ENCODE measurements at places on chromosomes 5 and 9. TPM values are rescaled to one million over a fixed set of nuclear protein-coding genes. Genes with fewer than 3 reads are reported as not detected.

SEC61B gene
- total RNA-seq, result 95.3 TPM

DNA sequence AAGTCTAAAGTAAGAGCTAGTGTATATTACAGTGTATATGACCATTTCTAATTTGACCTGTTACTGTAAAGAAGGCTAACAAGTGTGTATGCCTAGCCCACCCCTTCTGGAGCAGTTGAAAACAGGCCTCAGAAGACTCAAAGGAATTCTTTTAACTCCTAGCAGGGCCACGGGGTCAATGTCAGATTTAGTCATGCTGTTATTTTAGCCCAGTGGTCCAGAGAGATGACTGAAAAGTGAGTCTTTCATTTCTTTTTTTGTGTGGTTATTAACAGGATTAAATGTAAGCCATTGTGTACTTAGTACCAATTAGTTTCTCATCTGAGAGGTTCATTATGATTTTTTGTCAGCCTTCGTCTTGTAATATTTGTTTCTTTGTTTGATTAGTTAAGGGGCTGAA lies 24.4 kb downstream of the ZCCHC7 start:
- no peak for DNase-seq

DNA sequence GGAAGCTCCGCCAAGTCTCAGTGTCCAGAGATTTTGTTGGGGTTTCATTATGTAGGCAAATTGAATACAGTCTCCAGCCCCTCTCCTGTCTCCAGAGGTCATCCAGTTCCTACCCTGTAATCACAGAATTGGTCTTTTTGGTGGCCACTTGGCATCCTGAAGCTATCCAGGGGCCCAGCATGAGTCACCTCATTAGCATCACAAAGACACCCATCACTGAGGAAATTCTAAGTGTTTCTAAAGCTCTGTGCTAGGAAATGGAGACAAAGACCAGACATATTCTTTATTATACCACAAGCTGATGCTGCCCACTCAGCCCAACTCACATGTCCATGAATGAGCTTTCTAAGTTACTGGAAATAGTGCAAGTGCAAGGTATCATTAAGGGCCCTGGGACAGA lies 229.9 kb downstream of the DOCK8 start:
- DNase-seq, result no peak

IPPK gene
- total RNA-seq, result 86.9 TPM

MZB1 gene
- 0.61 TPM for total RNA-seq

GRCh38 chr5:113719549-113719948 lies 206.1 kb downstream of the YTHDC2 start:
- no peak for DNase-seq

SLC2A8 gene
- 28.3 TPM for total RNA-seq

DNA sequence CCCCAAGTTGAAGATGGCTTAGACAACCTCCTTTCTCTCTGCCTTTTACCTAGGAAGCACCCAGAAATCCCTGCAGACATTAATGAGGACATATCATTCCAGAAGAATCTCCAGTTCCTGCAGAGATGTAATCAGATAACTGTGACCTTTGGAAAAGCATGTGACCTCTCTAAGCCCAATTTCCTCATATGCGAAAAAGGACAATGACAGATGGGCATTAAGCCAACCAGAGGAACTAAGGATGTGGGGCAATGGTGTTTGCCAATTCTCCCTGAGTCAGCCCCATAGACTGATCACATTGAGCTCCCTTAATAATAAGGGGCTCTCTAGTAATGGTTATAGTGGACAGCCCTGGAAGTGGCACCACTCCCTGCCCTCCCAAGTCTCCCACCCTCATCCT lies 10.1 kb upstream of the FOXI1 start:
- no peak for DNase-seq

DNA sequence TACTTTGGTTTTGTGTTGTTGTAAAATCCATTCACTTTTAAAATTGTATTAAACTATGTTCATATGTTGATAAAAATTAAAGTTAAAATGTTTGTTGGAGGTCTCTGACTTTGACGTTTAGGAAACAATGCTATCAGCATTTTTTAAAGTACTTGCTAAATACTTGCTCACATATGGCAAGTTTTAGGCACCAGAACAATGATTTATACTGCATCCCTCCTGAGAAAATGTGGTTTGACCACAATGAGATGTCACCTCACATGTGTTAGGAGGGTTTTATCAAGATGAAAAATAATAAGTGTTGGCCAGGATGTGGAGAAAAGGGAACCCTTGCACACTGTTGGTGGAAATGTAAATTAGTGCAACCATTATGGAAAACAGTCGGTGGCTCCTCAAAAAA lies 180.8 kb downstream of the HSD17B3 start:
- DNase-seq, result no peak

- no peak for DNase-seq
Observed at GRCh38 chr9:118529210-118529609, 825.0 kb downstream of the TLR4 start.

- DNase-seq, result no peak
Observed at GRCh38 chr9:28209130-28209529, 635.8 kb upstream of the C9orf72 start.

DNA sequence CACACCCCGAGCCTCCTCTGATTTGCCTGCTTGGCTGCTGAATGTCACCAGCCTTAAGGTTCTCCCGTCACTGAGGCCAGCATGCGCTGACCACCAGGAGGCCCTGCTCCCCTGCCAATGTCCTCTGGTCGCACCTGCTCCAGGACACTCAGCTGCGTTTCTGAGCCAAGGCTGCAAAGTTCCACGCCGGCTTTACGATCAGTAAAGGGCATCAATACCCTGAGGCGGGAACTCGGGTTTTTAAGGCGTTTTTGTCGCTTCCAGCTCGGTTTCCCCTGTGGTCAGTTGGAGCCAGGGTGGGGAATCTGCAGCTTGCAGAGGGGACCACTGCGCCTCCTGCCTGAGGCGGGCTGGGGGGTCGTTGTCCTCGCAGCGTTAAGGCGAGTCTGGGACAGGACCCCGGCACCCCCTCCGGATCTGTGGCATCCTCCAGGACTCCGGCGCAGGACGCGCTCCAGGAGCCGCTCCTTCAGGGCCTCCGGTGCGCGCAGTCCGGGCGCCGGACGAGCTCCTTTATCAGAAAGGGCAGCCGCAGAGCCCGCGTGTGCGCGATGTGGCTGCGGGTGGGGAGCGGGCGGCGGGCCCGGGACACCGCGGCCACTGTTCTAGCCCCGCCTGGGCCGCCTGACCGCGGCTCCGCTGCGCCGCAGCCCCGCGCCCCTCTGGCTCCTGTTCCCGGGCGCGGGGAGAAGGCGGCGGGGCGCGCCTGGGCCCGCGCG lies 24.1 kb upstream of the FLT4 start:
- no peak for DNase-seq

- no peak for DNase-seq
Observed at GRCh38 chr9:4344946-4345345, 45.1 kb upstream of the GLIS3 start.

GRCh38 chr5:136613230-136613629 lies 247.9 kb upstream of the TRPC7 start:
- DNase-seq, result no peak

DNA sequence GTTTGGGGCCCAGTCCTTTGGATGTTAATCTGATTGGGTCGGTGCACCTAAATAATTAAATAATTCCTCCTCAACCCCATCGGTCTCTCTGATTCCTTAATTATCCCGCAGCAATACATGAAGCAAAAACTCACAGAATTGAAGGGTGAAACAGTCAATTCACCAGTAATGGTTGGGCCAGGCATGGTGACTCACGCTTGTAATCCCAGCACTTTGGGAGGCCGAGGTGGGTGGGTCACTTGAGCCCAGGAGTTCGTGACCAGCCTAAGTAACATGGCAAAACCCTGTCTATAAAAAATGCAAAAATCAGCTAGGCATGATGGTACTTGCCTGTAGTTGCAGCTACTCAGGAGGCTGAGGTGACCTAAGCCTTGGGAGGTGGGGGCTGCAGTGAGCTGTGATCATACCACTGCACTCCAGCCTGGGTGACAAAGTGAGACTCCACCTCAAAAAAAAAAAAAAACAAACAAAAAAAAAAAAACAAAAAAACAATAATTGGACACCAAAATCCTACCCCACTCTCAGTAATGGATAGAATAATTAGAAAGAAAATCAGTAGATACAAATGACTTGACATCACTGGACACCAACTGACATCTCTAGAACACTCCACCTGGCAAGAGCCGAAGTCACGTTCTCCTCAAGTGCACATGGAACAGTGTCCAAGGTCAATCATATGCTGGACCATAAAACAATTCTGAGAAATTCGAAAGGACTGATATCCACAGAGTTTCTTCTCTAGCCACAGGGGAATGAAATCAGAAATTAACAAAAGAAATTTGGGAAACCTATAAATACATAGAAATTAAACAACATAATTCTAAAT lies 5.3 kb downstream of the ABO start:
- no peak for DNase-seq

GRCh38 chr5:124034083-124034700 lies 522.2 kb downstream of the CSNK1G3 start:
- DNase-seq, result no peak

- DNase-seq, result no peak
Observed at GRCh38 chr9:7205806-7206205, 448.0 kb downstream of the KDM4C start.

IL4 gene
- total RNA-seq, result not detected

BSPRY gene
- total RNA-seq, result 33.9 TPM

IFNA21 gene
- total RNA-seq, result not detected

GRCh38 chr5:106755789-106756188 lies 914.9 kb downstream of the EFNA5 start:
- DNase-seq, result no peak

GRCh38 chr5:178385496-178385890 lies 152.9 kb upstream of the PHYKPL start:
- DNase-seq, result no peak

DNA sequence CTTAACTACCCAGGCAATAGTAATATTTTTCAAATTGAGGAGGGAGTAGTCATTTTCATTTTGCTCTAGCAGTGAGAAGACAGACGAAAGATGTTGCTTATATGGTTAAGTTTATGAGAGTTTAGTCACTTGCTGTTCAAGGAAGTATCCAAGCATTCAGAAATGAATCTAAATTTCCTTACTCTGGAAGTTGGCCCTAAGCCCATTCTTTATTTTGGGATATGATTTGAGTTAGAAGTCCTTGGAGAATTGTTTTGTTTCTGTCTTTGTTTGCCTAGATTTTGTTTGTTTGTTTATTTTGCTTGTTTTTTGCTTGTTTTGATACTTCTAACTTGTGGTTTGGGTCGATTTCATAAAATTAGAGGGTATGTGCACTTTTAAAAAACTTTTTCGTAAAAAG lies 146.4 kb upstream of the FGF10 start:
- no peak for DNase-seq

PCDHA8 gene
- total RNA-seq, result not detected

SH3GLB2 gene
- 169 TPM for total RNA-seq

- DNase-seq, result no peak
Observed at GRCh38 chr9:35781066-35781465, 10.3 kb upstream of the NPR2 start.

DNA sequence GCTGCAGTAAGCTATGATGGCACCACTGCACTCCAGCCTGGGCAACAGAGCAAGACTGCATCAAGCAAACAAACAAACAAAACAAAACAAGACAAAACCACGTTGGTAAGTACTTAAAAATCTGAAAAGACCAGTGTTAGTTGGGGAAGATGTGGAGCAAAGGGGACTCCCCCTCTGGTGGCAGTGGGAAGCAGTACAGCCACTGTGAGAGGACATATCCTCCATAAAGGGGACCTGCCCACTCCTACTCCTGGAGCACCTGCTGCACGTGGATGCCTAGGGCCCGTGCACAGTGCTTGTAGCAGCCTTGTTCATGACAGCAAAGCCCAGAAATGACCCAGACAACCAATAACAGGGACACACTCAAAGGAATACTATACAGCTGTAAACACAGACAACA lies 17.0 kb upstream of the IPPK start:
- DNase-seq, result no peak

- DNase-seq, result no peak
Observed at GRCh38 chr5:124812771-124813358, 66.4 kb upstream of the ZNF608 start.

DNA sequence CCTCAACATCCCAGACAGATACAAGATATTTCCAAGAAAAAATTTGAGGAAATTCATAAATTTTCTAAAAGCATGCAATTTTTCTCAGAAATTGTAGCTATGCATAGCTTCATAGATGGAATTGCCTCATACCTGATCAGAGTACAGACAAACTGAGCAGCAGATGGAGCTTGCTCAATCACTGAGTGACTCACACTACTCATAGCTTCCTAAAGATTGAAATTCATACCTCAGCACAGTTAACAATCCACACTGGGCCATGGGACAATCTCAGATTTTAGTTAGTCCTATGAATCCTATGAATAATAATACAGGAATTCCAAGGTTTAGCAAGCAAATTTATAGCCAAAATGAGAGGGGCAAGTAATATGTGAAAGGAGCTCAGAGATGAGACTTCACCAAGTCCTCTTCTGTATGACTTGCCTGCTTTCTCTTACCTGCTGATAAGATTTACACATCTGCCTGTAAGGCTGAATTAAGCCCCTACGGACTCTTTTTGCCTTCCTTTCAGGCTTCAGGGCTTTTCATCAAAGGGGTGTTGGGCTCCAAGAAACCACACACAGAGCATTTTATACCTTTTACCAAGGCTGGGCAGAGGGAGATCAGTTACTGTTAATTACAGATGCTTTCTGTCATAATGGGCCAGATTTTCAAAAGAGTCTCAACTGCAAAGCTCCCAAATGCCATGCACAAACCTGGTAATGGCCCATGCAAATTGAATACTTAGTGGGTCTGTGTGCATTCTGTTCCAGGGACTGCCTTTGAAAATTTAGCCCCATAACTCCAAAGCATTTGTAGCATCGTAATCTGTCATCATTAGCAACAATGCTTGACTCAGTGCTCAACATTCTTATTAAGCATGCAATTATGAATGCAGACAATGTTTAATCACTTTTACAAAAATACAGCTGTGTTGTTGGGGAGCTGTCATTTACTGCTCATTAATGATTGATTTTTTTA lies 439.3 kb downstream of the DTWD2 start:
- DNase-seq, result no peak

DNA sequence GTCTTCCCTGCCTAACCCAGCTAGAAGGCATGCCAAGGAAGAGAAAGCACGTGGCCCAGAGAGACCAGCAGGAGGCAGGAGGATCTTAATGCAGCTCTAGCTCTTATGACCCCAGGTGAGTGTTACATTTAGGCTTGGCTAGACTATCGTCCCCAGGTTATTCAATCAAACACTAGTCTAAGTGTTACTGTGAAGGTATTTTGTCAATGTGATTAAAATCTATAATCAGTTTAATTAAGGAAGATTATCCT lies 483.7 kb downstream of the BNC2 start:
- DNase-seq, result no peak

LCP2 gene
- total RNA-seq, result 12.8 TPM

- no peak for DNase-seq
Observed at GRCh38 chr9:127754099-127755060, 19.3 kb upstream of the TOR2A start.

CBY3 gene
- not detected for total RNA-seq

ANKRD33B gene
- total RNA-seq, result 2.7 TPM

GRCh38 chr9:99387431-99387830 lies 165.3 kb downstream of the SEC61B start:
- DNase-seq, result no peak

- no peak for DNase-seq
Observed at GRCh38 chr5:155954701-155955445, 372.1 kb upstream of the SGCD start.

GRCh38 chr9:130640681-130641080 lies 23.7 kb upstream of the PRDM12 start:
- DNase-seq, result no peak

- no peak for DNase-seq
Observed at GRCh38 chr5:2715856-2716255, 35.6 kb downstream of the IRX2 start.

GRCh38 chr5:56564541-56565282 lies 250.6 kb upstream of the MAP3K1 start:
- DNase-seq, result no peak

GRCh38 chr9:75238311-75238976 lies 150.1 kb downstream of the OSTF1 start:
- no peak for DNase-seq
